ENCODE measurements at places on chromosomes 6 and 20.

GRCh38 chr6:132388291-132388690, 13.0 kb downstream of the MOXD1 start:
- no peak for DNase-seq

- DNase-seq = peak; percentile 59
Observed at GRCh38 chr6:149065658-149066556, 251.6 kb upstream of the TAB2 start.

DNA sequence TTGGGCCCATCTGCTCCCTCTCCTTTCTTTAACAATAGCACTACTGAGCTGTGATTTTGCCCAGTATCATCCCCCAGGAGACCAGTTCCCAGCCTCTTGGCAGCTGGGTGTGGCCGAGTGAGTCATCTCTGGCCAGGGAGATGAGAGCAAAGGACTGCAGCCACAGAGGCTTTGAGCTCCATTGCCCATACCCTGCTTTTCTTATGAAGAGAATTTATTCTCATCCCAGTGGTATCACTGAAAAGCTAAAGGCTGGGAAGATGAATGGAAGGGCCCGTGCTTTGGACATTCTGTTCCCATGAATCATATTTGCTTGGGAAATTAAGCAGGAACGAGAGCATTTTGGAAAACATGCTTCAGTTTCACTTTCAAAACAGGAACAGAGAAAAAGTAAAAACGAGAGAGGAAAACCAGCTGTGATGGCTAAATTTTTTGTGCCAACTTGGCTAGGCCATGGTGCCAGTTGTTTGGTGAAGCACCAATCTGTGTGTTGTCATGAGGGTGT, 14.9 kb downstream of the CST3 start:
- DNase-seq = no peak

GRCh38 chr6:45613656-45614055, 235.9 kb upstream of the SUPT3H start:
- DNase-seq = no peak

DNA sequence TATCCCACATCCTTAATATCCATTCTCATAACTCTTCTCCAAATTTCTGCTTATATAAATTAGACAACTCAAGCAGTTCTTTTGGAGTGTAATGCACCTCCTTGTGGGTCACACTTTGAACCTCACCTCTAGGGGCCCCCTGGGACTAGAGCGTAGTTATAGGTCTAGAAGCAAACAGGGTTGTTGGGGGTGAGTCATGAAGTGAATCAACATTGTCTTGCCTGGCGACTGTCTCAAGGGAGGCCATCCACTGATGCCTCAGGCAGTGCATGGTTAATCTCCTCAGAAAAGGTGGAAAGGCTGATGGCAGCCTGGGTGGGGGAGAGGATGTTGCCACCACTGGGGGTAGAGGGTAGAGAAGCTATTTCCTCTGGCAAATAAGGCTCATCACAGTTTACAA, 129.1 kb downstream of the TNFRSF21 start:
- no peak for DNase-seq

DNA sequence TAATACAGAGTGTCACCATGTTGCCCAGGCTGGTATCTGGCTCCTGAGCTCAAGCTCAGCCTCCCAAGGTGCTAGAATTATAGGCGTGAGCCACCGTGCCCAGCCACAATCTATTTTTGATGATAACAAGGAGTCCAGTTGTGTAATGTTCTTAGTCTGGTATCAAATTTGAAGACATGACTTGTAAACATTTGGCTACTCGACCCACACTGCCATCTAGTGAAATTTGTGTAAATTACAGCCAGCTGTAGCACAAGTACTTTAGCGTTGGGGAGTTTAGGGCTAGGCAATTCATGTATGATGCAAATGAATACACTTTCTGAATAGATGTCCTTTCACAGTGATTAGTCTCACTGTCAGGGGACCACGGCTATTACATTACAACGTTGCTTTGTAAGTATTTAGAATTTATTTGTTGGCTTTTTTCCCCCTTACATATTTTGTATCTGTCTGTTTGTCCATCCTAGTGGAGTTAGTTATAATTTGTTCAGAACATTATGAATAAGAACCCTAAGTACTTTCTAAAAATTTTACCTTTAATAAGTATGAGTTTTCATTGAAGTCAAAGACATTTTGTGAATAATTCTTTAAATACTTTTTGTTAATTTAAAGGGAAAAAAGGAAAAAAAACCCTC, 139.7 kb downstream of the PRDM13 start:
- peak; percentile 50 for DNase-seq

DNA sequence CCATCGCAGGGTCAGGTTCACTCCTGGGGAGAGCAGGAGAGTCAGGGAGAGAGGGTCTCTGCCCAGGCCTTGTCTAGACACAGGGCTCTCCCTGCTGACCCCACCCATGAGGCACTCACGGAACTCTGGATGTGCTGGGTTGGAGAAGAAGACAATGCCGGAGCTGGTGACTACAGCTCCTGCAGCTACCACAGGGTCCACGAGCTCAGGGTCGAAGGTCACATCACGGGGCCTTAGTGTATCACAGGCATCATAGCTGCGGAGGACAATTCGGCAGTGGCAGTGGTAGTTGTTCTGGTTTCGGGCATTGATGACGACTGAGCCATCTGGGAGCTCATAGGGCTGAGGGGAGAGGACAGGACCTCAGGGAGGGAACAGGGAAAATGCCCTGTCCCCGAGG, 2.7 kb downstream of the NEU1 start:
- no peak for DNase-seq

- no peak for DNase-seq
Observed at GRCh38 chr6:20542927-20543602, 8.8 kb downstream of the CDKAL1 start.

DNA sequence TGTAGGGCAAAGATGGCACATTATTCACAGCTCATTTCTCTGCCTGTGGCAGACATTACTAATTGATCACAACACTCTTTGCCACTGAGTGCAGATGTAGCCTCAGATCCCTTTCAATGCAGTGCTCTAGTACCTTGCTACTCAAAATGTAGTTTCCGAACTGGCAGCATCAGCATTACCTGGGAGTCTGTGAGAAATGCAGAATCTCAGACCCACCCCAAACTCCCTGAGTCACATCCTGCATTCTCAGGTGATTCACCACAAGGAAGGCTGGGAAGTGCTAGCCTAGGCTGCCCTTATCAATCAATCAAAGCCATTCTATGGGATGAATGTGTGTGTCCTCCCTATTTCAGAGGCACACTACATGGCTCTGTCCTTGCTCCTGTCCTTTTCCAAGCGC, 58.5 kb downstream of the PCNA start:
- no peak for DNase-seq

DNA sequence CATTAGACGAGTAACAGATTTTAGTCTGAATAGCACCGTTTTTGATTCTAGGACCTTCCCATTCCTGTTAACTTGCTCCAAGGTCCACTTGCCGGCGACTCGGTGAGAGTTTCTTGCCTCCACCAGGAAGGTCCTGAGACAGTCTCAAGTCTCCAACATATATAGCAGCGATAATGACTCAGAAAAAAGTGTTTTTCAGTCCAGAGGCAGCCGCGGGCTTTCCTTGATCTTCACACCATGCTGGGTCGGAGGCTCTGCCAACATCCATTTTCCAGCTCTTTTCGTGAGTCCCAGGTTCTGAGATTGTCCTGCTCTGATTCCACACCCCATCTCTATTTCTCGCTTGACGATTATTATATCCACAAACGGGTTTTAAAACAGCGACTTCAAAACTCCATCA, 170.5 kb downstream of the GPX5 start:
- no peak for DNase-seq

- no peak for DNase-seq
Observed at GRCh38 chr6:124463271-124463670, 499.0 kb upstream of the RNF217 start.

GRCh38 chr6:8628063-8628462, 192.7 kb upstream of the SLC35B3 start:
- DNase-seq = no peak

- DNase-seq = no peak
Observed at GRCh38 chr20:63176427-63177133, 39.4 kb downstream of the YTHDF1 start.

DNA sequence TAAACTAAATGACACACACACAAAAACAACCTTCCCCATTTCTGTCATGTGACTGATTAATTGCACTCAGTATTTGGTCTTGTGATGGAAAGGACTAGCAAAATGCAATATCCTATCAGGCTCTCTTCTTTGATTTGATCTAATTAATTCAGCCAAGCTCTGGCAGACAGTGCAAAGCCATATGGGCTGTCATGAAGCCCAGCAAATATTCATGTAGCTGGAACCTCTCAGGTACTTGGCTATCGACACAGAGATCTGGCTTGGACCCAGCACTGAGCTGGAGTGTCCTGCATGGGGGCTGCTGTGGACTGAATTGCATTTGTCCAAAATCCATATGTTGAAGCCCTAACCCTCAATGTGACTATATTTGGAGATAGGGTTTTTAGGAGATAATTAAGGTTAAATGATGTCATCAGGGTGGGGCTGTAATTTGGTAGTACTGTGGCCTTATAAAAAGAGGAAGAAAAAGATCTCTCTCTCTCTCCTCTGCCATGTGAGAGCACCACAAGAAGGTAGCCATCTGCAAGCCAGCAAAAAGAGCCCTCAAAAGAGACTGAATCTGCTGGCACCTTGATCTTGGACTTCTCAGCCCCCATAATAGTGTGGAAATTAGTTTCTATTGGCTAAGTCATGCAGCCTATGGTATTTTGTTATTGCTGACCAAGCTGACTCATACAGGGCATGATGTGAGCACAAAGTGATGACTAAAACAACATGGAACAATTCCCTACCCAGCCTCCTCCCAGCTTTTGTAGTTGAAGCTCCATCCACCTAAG, 77.1 kb downstream of the STMND1 start:
- no peak for DNase-seq

DNA sequence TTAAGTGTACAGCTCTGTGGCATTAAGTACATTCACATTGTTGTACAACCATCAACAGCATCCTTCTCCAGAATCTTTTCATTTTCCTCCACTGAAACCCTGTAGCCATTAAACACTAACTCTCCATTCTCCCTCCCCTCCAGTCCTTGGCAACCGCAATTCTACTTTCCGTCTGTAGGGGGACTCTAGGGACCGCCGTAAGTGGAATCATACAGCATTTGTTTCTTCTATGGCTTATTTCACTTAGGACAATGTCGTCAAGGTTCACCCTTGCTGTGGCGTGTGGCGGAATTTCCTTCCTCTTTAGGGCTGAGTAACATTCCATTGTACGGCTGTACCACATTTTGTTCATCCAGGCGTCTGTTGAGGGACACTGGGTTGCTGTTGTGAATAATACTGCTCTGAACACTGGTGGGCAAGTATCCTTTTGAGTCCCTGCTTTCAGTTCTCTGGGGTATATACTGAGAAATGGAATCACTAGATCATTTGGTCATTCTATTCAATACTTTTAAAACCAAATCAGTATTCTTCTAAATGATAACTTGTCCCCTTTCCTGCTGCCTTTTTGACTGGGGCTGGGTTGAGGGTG, 50.7 kb downstream of the PPP1R3G start:
- peak; percentile 21 for DNase-seq

DNA sequence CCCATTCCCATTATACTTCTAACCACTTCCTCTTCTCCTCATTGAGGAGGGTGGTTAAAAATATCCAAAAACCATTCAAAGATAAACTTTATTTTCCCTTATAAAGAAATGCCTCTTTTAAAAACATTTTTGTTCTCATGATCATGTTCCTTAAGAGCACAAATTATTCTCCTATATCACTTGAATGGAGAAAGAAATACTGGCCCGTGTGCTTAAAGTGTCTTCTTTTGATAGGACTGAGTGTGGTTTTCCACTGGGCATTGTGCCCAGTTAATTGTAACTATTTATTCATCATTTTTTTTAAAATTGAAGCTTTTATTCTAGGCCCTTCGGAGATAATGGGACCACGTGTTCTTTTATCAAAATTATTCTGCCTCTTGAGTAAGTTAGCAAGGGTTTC, 871.5 kb downstream of the QKI start:
- no peak for DNase-seq

- no peak for DNase-seq
Observed at GRCh38 chr20:44739942-44740341, 5.7 kb upstream of the KCNK15 start.

GRCh38 chr6:130577178-130577919, 211.5 kb downstream of the TMEM200A start:
- no peak for DNase-seq

DNA sequence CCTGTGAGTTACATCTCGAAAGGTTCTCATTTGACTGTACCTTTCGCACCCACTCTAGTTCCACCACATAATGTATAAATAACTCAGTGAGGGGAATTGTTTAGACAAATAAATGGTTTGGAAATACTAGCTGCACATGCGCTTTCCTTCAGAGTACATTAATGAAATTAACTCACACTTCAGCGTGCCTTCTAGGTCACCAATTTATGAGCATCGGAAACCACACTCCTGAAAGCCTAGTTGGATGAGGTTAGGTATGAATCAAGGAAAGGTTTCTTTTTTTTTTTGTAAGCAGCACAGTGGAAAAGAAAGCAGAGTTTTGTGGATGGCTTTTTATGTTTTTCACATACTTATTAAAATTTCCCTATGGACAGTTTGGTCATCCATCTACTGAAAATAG, 247.8 kb upstream of the TCF21 start:
- DNase-seq = no peak

GRCh38 chr20:4297127-4297826, 281.9 kb upstream of the RNF24 start:
- no peak for DNase-seq

GRCh38 chr20:5810800-5811422, 60.7 kb downstream of the SHLD1 start:
- DNase-seq = no peak

- no peak for DNase-seq
Observed at GRCh38 chr6:10589429-10589727, 68.2 kb downstream of the GCNT2 start.

GRCh38 chr6:168524571-168525001, 83.6 kb downstream of the SMOC2 start:
- DNase-seq = no peak

DNA sequence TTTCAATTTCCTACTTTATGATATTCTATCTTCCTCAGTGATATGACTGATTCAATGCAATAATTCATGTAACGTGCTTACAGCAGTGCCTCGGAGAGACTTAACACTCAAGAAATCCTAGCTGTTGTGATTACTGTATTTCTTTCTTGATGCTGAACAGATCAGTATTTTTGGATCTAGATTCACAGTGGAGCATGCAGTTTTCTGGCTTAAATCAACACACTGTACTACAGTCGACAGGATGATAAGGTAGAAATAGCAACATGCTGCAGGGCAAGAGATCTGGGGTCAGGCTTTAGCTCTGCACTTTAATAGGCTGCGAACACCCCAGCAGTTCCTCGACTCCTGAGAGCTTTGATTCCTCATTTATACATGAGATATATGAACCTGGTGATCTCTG, 161.0 kb downstream of the AIG1 start:
- no peak for DNase-seq

DNA sequence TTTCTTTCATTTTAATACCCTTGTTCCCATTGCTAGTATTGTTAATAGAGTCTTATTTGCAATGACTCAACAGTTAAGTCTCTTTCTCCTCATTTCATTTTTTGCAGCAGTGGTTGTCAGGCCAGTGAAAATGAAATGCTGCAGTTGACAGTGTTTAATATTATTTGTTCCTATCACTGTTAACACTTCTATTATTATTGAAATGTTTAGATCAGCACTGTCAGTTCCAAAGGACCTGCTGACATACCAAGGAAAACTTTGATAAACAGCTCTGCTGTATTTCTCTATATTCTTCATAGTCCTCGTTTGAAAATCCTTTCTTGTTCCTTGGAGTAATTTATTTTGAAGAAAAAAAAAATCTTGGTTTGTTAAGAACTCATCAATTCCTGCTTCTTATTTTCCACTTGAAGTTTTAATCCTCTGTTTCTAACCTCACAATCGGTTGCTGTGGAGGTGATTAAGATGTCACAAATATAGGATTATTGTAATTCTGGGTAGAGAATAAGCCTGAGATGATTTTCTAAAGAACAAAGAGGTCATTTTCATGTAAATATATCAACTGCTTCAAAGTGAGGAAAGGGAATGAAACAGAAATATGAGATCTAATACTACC, 1065.9 kb upstream of the CITED2 start:
- DNase-seq = no peak
